ENCODE measurements at places on chromosomes 3 and 15.

DNA sequence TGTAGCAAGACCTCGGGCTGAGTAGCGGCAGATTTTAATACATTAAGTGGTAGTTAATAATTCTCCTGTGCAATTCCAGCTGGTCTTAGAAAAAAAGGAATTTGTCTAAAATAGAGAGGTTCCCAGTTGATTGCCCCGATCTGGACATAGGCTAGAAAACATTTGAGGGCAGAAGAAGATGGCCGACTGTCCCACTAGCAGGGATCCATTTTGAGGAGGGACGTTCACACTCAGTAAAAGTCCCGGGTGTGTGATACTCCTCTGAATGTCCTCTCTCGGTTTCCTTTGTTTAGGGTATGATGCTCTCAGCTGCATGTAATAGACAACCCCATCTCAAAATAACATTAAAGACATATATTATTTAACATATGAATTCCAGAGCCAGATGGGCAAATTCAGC, 77.9 kb upstream of the OXTR start:
- no peak for DNase-seq

DNA sequence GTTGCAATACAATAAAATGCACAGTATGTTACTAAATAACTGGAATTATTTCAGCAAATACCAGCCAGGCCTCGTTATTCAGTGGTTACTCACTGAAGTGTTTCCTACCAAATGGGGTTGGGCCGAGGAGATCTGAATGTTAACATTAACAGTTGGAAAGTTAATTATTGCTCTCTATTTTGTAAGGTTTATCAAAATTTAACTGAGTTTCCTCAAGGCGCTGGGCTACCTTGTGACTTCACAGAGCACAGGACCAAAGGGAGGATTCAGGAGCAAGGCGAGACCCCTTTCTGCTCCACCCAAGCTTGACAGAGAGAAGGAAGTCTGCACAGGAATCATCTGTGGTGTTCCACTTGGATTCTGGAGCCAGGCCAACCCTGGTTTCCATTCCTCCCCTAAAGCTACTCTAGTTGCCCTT, 21.6 kb downstream of the ADAMTS9 start:
- DNase-seq: no peak

DNA sequence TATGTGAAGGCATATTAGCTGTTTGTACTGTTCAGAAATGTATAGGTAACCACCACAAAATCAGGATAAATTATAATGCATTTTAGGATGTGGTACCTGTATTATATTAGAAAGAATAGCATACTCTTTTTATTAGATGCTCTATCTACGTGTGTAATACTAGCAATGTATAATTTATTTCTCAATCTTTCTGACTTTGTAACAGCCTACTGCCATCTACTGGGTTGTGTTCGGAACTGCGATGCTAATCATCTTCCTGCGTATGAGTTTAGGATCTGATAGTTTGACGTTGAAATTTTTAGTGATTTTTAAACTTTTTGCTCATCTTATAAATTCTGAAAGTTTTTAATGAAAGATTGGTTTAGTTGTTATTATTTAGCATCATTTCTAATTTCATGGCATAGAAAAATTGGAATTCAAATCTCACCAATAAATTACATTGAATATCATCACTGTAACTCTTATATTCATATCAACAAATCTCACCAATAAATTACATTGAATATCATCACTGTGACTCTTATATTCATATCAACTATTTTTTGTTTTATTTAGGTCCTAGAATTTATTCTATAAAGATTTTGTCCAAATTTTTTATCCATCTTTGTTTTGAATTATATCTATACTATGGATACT, 322.7 kb upstream of the ZNF717 start:
- DNase-seq: no peak

GRCh38 chr3:14273901-14274611, 95.4 kb downstream of the LSM3 start:
- DNase-seq: no peak

- DNase-seq: no peak
Observed at GRCh38 chr3:59277816-59278215, 228.0 kb upstream of the CFAP20DC start.

DNA sequence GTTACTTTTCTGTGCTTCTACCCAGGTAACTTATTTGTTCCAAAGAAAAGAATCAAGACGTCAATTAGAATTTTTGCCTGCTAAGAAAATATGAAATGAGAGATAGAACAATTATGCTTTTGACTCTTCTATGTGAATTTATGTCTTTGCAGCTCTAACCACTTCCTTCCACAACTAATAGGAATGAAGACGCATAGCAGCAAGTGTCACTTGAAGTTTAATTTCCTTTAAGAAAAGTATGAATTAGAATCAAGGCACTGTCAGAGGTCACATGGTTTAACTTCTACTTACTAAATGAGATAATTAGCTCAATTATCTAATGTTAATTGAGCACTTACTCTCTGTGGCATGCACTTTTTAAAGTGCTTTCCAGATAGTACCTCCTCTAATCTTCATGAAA, 3.3 kb downstream of the WDR49 start:
- DNase-seq: no peak

DNA sequence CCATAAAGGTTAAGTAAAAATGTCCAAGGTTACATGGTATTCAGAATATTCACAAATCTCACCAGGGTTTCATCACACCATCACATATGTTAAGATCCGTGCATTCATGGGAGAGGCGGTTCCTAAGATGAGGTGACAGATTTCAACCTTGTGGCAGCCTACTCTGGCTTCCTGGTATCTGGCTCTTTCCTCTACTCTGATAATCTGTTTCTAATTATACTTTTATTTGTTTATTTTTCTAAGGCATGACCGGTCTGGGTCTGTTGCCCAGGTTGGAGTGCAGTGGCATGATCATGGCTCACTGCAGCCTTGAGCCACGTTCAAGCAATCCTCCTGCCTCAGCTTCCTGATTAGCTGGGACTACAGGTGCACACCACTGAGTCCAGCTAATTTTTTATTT, 34.4 kb downstream of the RAF1 start:
- no peak for DNase-seq

DNA sequence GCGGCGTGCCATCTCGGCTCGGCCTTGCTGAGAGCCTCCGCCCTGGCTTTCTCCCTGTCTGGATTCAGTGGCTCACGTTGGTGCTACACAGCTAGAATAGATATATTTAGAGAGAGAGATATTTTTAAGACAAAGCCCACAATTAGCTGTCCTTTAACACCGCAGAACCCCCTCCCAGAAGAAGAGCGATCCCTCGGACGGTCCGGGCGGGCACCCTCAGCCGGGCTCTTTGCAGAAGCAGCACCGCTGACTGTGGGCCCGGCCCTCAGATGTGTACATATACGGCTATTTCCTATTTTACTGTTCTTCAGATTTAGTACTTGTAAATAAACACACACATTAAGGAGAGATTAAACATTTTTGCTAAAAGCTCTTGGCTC, 54.1 kb downstream of the PLXNA1 start:
- no peak for DNase-seq

DNA sequence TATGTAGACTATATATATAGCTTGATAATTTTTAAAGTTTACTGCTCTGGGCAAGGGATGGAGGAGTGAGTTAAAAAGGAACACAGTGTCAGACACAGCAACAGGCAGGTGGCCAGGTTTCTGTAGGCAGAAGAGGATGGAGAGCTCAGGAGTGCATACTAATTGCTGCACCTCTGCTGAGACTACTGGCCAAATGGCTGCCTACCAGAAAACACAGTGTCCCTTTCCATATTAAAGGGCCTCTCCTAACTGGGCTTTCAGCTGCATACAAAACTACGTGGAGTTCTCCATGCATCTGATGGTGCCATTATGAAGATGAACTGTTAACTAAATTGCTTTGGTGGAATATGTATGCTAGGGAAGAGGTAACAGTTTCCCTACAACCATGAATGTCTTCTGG, 1.8 kb downstream of the ATP13A4 start:
- no peak for DNase-seq

DNA sequence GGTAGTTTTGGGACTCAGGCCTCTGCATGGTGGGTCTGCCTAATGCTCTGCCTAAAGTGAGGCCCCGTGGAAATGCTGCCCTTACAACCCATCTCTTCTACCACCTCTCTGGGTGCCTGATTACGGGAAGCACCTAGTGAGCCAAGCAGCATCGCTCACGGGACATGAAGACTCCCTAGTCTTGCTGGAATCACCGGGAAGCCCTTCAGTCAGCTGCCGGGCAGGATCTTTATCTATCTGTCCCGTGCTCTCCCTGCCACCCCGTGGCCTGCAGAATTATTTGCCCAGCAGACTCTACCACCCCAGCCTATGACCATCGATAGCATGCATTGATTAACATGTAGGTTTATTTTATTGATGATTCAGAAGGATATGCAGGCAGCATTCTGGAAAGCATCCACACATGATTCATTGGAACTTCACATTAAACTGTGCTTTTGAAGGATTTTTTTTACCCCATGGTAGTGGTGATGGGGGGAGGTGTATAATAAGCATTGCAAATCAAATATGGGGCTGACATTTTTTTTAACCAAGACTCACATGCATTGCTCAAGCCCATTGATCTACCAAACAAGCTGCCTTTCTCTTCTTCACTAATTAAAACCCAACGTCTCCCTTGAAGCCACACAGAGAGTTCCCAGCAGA, 63.1 kb downstream of the ATP2B2 start:
- no peak for DNase-seq

DNA sequence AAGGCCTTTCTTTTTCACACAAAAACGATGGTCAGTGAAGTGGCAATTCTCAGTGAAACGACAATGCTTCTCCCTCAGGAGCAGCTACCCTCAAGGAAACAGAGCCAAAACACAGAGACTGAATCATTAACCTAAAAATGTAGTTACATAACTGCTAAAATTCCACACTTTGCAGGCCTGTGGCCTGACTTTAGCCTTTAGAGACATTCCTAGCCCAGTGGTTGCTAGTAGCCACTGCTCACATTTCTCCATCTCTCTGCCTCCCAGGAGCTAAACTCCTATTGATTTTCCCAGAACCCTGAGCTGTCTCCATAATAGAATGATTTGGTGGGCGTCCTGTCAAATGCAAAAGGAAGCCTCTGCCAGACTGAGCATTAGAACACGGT, 630.1 kb upstream of the KCNMB2 start:
- no peak for DNase-seq

GRCh38 chr3:155963570-155963969, 93.1 kb downstream of the GMPS start:
- DNase-seq: no peak

DNA sequence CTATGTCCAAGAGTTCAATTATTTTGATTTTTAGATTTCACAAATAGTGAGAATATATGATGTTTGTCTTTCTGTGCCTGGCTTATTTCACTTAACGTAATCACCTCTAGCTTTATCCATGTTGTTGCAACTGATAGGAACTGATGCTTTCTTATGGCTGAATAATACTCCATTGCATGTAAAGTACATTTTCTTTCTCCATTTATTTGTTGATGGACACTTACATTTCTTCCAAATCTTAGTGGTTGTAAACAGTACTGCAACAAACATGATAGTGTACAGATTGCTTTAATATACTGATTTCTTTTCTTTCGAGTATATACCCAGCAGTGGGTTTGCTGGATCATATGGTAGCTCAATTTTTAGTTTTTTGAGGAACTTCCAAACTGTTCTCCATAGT, 600.6 kb upstream of the SEMA6D start:
- DNase-seq: no peak

Data from stimulated activated CD8-positive, alpha-beta memory T cell treated with anti-CD3 and anti-CD28 coated beads, Interleukin-4, amount 100 ng/mL, for 1 hour (primary cell).